ENCODE measurements at places on chromosomes 7 and 10.

DNA sequence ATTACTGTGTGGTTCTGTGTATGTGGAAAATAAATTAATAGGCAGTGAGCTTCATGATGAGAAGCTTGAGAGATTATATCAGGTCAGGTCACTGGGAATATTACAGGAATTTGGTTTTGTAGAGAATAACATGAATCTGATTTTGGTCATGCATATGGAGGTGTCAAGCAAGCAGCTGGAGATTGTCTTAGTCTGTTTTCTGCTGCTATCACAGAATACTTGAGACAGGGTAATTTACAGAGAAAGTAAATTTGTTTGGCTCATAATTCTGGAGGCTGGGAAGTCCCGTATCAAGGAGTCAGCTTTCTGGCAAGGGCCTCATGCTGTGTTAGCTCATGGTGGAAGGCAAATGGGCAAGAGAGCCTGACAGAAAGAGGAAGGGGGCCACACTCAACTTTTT, 120.7 kb upstream of the FAM3C start:
- no peak for DNase-seq

- no peak for DNase-seq
Observed at GRCh38 chr10:108902619-108903285, 1020.6 kb downstream of the XPNPEP1 start.

- DNase-seq, result no peak
Observed at GRCh38 chr10:26025523-26025922, 91.5 kb downstream of the MYO3A start.

DNA sequence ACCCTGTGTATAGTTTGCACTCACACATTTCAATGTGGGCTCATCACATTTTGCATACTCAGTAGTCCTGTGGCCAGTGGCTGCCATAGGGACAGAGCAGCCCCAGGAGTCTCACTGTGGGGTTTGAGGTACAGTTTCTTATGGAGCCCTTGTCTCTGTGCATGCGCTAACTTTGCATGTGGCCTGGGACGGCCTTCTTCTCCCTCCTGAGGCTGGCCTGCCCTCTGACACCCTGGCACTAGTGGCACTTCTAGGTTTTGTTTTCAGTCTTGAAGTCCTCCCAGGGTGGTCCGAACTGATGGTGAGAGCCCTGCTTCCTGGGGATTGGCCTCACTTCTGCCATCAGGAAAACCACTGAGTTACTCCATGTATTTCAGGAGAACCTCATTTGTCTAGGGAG, 21.2 kb downstream of the NACAD start:
- no peak for DNase-seq

- DNase-seq, result no peak
Observed at GRCh38 chr7:109335951-109336350, 766.3 kb downstream of the DNAJB9 start.

DNA sequence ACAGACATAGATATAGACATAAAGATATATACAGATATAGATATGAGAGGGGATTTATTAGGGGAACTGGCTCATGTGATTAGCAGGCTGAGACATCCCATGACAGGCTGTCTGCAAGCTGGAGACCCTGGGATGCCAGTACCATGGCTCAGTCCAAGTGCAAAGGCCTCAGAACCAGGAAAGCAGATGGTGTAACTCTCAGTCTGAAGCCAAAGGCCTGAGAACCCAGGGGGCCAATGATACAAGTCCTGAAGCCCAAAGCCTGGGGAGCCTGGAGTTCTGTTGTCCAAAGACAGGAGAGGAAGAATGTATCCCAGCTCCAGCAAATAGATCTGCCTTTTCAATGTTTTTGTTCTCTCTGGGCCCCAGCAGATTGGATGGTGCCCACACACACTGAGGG, 5.5 kb downstream of the NCOA4 start:
- DNase-seq, result peak; percentile 64

- peak; percentile 34 for DNase-seq
Observed at GRCh38 chr7:32068411-32069101, 1.7 kb downstream of the PDE1C start.

- DNase-seq, result no peak
Observed at GRCh38 chr10:22606164-22606614, 108.2 kb downstream of the PIP4K2A start.

DNA sequence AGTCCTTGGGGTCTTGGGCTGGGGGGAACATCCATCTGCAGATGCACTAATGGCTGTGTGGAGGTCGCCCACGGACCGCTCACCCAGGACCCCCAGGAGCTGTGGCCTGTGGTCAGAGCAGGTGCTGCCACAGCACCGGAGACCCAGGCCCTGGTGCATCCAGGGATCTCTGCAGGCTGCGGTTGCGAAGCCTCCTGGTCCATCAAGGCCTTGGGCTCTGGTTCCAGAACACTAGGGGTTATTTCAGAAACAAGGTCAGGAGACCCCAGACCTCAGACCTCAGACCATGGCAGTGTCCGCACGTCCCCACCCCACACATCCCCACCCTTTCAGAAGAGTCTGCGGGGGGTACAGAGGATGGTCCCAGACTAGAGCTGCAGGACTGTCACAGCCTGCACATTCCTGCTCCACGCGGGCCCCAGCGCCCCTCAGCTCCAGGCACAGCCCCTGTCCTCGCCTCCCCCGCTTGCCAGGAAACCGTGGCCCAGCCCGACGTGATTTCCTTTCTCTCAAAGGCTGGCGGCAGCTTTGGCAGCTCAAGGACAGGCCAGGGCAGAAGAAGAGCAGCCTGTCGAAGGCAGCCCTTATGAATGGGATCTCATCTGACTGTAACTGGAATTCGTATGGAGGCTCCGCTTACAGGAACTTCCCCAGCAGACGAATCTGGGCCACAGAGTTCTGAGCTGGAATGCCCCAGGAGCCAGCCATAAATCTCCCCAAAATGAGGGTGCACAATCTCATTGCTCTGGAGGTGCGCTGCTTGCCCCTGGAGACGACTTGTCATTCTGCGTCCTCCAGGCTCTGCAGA, 136.2 kb upstream of the RET start:
- DNase-seq, result no peak

DNA sequence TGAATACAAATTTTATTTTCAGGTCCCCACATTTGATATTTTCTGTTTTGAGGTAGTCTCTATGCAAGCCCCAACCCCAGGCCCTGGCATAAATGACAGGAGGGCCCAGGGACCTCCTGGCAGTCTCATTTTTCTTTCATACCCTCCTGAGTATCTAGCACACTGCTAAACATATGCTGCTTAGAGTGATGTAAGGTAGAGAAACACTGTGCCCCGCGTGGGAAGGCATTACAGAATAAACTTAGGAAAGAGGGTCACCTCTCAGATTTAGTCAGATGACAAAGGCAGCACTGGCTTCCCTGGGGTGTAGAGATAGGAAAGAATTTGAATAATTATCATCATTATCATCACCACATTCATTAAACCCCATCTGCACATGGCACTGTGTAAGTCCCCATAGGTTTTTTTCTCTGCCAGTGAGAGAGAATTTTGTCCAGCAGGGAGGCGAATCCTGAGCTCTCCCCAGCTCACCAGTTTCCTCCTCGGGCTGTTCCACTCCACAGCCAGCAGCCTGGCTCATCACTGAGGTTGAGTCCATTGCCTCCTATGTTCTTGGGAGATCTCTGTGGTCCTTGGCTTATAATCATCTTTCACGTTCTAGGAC, 507.3 kb upstream of the GALNT17 start:
- DNase-seq, result no peak

- DNase-seq, result peak; percentile 24
Observed at GRCh38 chr10:17235136-17235535, 7.1 kb downstream of the VIM start.

- peak; percentile 11 for DNase-seq
Observed at GRCh38 chr10:48463318-48464003, 141.4 kb downstream of the ARHGAP22 start.

DNA sequence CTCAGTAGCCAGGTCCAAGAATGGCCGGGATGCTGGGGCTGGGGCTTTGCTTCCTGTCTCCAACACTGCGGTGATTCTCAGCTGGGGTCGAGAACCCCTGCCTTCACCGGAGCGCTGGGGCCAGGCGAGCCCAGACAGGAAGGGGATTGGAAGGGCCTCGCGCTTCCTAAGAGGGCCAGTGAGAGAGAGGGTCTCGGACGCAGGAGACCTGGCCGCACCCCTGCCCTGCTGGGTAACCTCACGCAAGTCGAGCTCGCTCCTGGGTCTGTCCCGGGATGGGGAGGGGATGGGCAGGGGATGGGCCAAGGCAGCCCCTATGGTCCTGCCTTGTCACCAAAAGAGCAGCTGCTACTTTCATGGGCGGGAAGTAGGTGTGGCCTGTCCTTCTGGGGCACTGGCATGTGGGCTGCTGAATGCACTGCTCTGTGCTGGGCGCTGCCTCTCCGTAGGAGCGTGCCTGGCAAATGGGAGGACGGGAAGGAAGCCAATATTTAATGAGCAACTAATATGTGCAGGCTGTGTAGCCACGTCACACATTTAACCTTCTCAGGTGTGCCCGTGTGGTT, 20.0 kb downstream of the KCNK18 start:
- no peak for DNase-seq

- DNase-seq, result no peak
Observed at GRCh38 chr7:2670171-2670570, 17.8 kb upstream of the AMZ1 start.

GRCh38 chr7:107907790-107908189, 16.8 kb downstream of the DLD start:
- DNase-seq, result no peak

DNA sequence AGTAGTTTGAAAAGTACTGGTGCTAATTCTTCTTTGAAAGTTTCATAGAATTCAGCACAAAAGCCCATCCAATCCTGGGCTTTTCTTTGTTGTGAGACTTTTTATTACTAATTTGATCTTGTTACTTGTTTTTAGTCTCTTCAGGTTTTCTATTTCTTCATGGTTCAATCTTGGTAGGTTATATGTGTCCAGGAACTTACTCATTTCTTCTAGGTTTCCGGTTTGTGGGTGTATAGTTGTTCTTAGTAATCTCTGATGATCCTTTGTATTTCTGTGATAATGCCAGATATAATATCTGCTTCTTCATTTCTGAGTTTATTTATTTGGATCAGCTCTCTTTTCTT, 147.5 kb downstream of the RTKN2 start:
- no peak for DNase-seq

- DNase-seq, result no peak
Observed at GRCh38 chr10:94343151-94343550, 19.6 kb downstream of the NOC3L start.

DNA sequence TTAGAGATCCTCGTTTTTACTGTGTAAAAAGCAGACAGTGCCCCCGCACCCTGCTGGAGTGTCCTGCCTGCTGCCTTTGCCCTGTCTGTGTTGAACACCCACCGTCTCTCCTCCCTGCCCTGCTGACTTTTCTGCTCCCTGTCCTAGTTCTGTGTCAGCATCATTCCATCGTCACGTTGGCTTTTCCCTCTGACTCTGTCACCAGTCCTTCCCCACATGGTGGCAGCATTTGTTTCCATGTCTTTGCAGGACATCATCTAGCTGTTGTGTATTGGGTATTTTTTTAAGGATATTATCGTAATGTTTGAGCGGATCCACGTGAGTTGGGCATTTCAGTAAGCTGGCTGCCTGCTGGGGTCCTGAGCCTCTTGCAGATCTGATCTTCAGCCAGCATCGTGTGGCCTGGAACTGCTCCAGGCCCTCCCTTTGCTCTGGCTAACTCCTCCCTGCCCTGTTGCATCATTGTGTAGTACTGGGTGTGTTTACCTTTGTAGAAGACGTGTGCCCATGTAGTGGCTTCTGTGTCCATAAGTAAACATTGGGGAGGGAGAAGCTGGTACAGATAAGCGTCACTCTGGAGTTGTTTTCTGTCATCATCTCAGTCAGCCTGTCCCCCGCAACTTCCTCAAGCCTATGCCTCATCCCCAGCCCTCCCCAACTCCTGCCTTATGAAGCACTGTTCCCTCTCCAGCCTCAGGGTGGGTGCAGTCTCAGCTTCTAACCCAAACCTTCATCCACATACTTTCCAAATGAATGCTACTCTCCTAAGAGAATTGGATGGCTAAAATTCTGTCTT, 44.3 kb downstream of the TRRAP start:
- peak; percentile 92 for DNase-seq

- DNase-seq, result no peak
Observed at GRCh38 chr7:26709210-26709990, 155.0 kb downstream of the SKAP2 start.

DNA sequence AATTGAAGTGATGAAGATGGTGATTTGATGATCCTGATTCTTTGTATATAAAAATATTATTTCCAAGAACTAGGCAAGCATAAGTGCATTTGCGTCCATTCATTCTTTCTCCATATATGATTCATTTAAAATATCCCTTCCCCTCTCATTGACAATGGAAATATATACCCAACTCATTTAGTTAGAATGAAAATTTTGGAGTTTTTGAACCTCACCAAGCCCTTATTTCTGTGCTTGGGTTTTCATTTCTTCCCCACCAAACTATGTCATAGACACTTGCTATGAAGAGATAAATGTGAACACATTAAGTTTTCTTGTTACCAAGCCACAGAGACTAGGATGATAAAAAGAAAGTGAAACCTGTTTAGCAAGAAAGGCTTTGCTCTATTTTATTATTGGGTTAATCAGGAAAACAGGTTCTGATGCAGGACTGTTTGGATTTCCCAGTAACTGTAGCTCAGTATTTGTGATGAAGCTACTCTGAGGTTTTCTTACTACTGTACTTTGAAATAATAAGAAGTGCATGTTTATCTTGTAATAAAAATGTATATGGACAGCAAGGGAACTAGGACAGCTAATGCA, 68.3 kb downstream of the ITGB1 start:
- no peak for DNase-seq

- no peak for DNase-seq
Observed at GRCh38 chr7:40827222-40828085, 692.6 kb downstream of the SUGCT start.

DNA sequence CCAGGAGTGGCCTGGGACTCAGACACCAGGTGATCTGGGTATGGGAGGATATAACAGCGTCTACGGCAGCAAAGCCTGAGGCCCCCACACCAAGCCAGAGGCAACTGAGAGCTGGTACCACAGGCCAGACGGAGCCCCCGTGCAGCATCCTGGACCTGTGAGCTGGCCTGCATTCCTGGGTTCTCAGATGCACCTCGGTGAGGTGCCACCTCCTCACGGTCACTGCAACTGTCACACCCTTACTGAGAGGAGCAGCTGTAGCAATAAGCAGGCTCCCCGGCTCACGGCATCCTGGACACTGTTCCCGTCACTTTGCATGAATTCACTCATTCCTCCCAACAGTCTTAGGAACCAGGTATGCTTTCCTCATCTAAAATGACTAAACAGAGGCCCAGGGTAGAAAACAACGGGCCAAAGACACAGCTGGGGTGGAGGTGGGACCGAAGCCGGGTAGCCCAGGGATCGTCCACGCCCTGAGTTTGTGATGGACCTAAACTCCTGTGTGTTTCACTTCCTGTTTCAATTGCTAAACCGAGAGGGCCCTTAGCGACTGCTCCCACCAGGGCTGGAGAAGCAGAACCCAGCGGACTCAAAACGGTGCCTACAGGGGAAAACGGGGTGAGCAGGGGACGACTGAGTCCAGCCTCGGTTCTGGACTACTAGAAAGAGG, 98.7 kb downstream of the CTBP2 start:
- peak; percentile 38 for DNase-seq

- DNase-seq, result no peak
Observed at GRCh38 chr10:114541081-114541796, 116.8 kb downstream of the ABLIM1 start.

GRCh38 chr10:23202779-23203178, 10.7 kb downstream of the PTF1A start:
- DNase-seq, result no peak
